Esophagus squamous epithelium (tissue), 5 donors: ENCODE measurements at places on chromosomes 16 and 17. TPM values are rescaled to one million over a fixed set of nuclear protein-coding genes. Genes with fewer than 3 reads are reported as not detected.

Gene TRIM16
- 205 TPM for total RNA-seq

Gene GRIN2A
- total RNA-seq = 0.56 TPM

- no peaks in the 10 kb centered on the region for H3K4me1 ChIP-seq
- DNase-seq = no peak
- H3K36me3 ChIP-seq = no peaks in the 10 kb centered on the region
Observed at GRCh38 chr17:37736428-37736827, 8.4 kb downstream of the HNF1B start.

DNA sequence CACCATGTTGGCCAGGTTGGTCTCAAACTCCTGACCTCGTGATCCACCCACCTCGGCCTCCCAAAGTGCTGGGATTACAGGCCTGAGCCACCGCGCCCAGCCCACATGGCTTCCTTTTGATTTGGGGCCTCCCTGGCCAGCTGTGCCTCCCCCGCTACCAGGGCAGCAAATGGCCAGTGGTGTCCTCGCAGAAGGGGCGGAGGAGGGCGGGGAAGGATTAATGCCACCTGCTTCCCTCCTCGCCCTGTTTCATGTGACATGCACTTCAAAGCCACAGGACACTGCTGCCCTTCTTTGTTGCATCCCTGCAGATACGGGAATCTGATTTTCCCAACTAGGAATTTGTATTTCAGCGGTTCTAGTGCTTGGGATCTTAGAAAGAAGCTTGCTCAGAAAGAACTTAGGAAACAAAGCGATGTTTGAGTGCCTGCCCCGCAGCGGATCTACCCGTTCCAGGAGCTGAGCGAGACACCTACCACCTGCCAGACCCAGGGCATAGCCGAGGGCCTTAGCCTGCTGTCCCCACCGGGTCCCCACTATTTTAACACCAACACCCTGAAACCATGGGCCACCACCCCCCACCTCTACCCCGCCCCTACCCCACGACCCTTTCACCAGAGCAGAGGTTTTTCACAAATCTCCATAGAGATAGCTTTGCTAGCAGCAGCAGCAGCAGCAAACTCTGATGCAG lies 37.7 kb upstream of the CCDC182 start:
- no peak overlapping the region for H3K27ac ChIP-seq
- no peak for DNase-seq
- H3K27me3 ChIP-seq = no peaks in the 10 kb centered on the region

- peak overlapping the region; percentile 100 for H3K27ac ChIP-seq
- H3K27me3 ChIP-seq = no peaks in the 10 kb centered on the region
- no peak for DNase-seq
- peaks cover 35% of the 10 kb centered on the region for H3K4me1 ChIP-seq
- H3K4me3 ChIP-seq = peak overlapping the region; percentile 64
Observed at GRCh38 chr16:30895627-30896260, 670 bp upstream of the CTF1 start.

- no peaks in the 10 kb centered on the region for H3K36me3 ChIP-seq
- no peak overlapping the region for H3K4me3 ChIP-seq
- no peak overlapping the region for H3K27ac ChIP-seq
- no peak for DNase-seq
Observed at GRCh38 chr16:86800894-86801293, 222.5 kb downstream of the FOXL1 start.

GRCh38 chr16:49019831-49020230 lies 261.8 kb downstream of the CBLN1 start:
- no peaks in the 10 kb centered on the region for H3K4me1 ChIP-seq
- H3K27me3 ChIP-seq = peaks cover 55% of the 10 kb centered on the region
- no peak overlapping the region for H3K27ac ChIP-seq
- no peak for DNase-seq
- no peak overlapping the region for H3K4me3 ChIP-seq

- no peaks in the 10 kb centered on the region for H3K27me3 ChIP-seq
- H3K27ac ChIP-seq = no peak overlapping the region
- no peak for DNase-seq
- H3K4me3 ChIP-seq = no peak overlapping the region
- peaks cover 4% of the 10 kb centered on the region for H3K36me3 ChIP-seq
Observed at GRCh38 chr17:76466775-76467130, 650 bp upstream of the AANAT start.

DNA sequence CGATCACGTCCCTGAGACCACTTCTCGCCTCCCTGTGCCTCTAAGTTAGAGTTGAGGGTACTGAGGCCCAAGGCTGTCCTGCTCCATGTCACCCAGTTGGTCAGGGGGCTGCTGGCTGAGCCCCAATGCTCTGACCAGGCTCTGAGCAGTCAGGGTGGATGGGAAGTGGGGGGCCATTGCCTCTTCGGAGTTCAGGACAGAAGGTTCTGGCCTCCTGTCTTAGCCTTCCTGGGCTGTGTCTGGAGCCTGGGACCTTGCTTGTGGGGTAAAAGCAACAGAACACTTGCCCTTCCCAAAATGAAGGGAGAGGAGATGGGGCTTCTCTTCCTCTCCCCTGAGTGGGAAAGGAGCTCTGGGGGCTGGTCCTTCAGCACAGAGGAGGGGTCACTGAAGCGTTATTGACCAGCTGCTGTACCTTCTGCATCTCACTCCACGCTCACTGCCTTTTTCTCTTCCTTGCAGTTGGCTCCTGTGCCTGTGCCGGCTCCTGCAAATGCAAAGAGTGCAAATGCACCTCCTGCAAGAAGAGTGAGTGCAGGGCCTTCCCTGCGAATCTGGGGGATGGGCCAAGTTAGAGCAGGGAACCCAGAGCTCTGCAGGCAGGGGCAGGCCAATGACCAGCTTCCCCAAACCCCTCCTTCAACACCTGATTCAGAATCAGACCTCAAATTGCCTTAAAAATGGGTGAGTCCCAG lies 580 bp downstream of the MT1X start:
- DNase-seq = no peak
- peak overlapping the region; percentile 78 for H3K4me3 ChIP-seq
- H3K27ac ChIP-seq = peak overlapping the region; percentile 86
- H3K4me1 ChIP-seq = peaks cover 28% of the 10 kb centered on the region
- no peaks in the 10 kb centered on the region for H3K36me3 ChIP-seq
